Stimulated activated CD4-positive, alpha-beta T cell treated with anti-CD3 and anti-CD28 coated beads, Interleukin-1b, Interleukin-23, amount 100 ng/mL, for 1 hour (primary cell): ENCODE measurements at places on chromosomes 4 and X.

- DNase-seq = no peak
Observed at GRCh38 chr4:6386091-6386490, 86.3 kb downstream of the PPP2R2C start.

DNA sequence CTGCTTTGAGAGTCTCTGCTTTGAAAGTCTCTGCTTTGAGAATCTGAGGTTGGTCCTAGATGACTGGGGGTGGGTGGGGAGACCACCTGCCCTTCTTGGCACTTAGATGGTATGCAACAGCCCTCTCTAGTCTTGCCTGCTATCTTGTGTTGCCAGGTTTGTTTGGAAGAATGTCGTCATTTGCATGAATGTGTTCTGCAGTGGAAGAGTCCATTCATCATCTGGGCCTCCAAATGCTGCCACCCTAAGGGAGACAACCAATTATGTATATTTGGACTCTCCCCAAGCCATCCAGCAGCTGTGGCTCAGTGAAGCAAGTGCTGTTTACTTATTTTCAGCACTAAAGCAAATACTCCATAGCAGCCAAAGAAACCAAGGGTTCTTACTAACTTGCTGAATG, 44.6 kb upstream of the TRPC5OS start:
- no peak for DNase-seq

DNA sequence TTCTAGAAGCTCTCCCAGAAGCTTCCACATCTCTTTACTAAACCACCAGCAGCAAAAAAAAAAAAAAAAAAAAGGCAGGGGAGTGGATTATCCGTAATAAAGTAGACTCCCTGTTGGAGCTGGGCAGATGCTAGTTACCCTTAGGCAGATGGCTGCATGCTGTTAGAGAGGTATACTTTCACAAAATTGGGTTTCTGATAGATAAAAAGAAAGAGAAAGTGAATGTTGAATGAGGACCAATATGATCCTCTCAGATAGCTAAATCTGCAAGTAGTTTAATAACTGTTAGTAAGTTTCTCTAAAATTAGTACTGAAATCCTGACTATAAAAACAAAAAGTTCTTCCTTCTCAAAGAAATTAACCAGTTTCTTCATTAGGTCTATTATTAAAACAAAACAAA, 195.4 kb downstream of the ANAPC10 start:
- no peak for DNase-seq

GRCh38 chrX:129759576-129760061, 20.1 kb upstream of the SASH3 start:
- no peak for DNase-seq

DNA sequence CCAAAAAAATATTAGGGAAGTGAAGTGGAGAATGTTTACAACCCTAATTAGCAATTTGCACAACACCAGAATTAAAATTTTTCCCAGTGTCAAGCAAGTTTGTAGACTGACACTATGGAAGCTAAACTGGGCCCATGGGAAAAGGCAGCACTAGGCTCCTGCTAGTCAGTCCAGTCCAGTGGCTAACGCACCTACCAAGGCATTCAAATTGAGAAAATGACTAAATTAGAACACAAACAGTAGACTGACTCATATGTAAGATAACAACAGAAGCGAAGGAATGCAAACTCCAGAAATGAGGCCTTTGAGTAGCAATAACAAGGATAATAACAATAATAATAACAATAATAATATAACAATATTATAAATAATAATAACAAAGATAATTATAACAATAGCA, 90.7 kb downstream of the GRIA3 start:
- no peak for DNase-seq
